ENCODE measurements at places on chromosomes 6 and 20. TPM values are rescaled to one million over a fixed set of nuclear protein-coding genes. Genes with fewer than 3 reads are reported as not detected.
A peak's percentile ranks its signal among the peaks of the same experiment; 100 is the strongest.

DNA sequence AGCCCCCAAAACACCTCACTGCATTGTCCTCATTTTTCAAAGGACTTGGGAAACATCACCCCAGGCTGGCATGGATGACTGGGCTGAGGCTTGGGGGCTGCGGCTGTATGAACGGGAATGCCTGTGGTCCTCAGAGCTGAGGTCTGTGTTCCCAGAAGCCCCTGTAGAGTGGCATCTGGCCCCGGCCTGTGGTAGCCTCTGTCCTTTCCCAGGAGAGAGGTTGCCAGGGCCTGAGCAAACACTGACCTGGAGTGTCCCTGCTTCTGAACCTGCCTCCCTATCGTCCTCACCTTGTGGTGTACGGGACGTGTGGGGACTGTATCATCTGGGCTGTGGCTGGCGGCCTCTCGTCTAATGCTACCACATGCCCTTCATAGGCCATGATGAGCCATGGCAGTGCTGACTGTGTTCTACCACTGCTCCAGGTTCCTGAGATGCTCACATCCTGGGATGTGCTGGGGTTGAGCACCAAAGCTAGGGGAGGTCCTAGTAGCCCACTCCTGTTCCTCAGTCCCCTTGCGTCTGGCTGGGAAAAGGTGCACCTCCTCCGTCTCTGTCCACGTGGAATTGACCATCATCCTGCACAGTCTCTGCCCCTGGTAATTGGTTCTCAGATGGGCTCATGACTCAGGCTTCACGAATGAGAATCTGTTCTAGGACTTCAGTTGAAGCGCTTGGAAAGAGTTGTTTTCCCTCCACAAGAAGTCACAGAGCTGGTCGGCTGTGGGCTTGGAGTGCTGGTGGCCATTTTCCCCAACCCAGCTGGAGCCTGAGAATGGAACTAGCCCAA is 27.6 kb downstream of the PHACTR3 start:
- DNase-seq: no peak

- DNase-seq: no peak
Measured at GRCh38 chr6:90293319-90293953, 3.2 kb downstream of the BACH2 start.

- DNase-seq: no peak
Measured at GRCh38 chr6:44920952-44921491, 407.1 kb upstream of the RUNX2 start.

GRCh38 chr6:53066874-53067706 is 1.9 kb downstream of the FBXO9 start:
- DNase-seq: no peak

DNA sequence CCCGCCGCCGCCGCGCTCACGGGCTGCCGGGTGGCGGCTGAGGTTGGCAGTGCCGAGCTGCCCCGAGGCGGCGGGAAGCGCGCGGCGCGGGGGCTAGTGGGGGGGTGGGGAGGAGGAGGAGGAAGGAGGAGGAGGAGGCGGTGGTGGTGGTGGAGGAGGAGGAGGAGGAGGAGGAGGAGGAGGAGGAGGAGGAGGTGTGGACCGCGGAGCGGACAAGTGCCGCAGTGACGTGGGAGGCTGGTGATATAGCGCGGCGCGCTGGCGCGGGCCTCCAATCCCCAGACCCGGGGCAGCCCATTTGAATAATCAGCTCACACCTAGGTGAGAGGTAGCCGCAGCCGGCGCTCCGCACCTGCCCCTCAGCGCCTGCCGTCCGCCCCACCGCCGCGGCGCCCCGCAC is at the start of gene FOXA2:
FOXA2 (minus strand) TSS at position 51 of the 400 bp plus-strand sequence. CDS start 294 bp downstream, outside the sequence.
- DNase-seq: peak; percentile 96

- no peak for DNase-seq
Measured at GRCh38 chr6:97154015-97154414, 129.0 kb downstream of the MMS22L start.

DCBLD1 gene
- polyA plus RNA-seq: 48.0 TPM

- peak; percentile 69 for DNase-seq
Measured at GRCh38 chr20:29878281-29878741, 1379.2 kb upstream of the DEFB115 start.

NR2E1 gene
- not detected for polyA plus RNA-seq

DNA sequence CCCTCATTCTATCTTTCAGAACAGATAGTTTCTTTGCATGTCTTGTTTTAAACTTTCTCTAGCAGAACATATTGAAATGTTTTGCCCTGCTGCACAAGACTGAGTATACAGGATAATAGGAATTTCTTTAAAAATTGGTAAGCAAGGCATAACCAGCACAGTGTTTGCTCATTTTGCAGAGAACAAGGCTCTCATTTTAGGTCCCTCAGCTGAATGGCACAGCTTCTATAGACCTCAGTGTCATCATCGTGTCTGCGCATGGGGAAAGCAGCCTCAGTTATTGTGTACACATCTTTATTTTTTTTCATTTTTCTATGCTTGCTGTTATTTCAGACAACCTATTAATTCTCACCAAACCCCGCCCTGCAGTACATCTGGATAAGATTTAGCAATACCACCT is 35.7 kb downstream of the TTI1 start:
- no peak for DNase-seq

- no peak for DNase-seq
Measured at GRCh38 chr6:82750556-82750955, 315.1 kb downstream of the UBE3D start.

DNA sequence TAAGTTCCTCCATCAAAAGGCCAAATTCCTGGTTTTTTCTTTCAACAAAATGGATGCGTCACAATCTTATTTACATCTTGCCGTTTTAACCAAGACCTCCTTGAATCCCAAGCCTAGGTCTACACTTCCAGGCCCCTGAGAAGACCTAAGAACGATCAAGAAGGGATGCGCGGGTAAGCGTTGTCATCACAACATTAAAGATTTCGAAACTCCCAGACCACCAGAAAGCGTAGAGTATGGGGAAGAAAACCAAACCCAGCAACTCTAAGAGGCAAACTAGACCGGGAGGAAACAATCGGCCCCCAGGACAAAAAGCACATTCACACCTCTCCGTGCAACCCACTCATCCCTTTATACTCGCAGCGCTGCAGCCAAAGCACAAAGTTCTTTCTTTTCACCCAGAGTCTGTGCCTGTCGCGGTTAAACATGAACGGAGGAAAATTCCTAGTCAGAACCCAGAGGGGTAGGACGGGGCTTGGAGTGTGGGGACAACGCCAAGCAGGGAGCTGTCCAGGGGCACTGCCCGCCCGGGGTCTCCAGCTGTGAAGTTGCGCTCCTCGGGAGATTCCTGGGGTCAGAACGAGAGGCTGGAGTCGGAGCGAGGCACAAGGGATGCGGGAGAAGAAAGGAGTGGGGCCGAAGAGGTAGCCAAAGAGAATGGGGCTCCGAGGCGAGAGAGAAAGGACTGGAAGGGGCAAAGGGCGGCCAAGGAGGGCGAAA is 725 bp downstream of the OSER1 start:
- peak; percentile 27 for DNase-seq

- DNase-seq: no peak
Measured at GRCh38 chr20:13567663-13568062, 71.1 kb downstream of the TASP1 start.

DNA sequence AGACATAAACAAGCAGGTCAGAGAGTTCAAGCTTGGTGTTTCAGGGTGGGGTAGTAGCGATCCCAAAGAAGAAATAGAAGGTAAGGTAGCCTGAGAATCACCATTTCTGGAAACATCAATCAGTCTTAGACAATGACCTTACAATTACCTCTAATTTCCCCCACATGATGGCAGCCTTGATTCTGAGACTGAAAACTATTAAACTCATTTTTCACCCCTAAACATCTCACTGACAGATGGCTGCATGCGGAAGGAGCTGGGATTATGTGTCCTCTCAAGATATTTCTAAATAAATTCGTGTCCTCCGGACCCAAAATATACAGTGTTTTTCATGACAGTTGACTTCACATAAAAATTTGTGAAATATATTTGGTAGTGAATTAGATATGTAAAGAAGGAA is 61.0 kb downstream of the KIF6 start:
- no peak for DNase-seq

- no peak for DNase-seq
Measured at GRCh38 chr20:59561228-59561605, 43.1 kb upstream of the PHACTR3 start.

DNA sequence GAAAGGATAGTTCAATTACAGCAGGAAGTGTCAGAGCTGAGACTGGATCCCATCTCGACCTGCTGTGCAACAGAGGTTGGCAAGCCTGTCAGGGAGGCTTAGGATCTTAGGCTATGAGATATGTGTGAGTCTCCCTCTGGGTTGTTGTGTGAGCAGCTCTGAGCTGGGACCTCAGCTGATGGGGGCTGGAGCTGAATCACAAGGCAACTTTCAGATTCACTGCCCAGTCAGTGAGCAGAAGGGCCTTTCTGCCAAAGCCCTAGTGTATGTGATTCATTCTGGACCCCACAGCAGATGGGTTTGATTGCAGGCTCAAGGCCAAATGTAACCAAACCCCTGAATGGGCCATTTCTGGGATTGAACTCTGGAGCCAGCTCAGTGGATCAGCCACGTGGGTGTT is 4.5 kb downstream of the PI3 start:
- DNase-seq: no peak

Data from A549 (cell line).